Hematopoietic multipotent progenitor cell treated with erythropoietin and hydrocortisone succinate and interleukin-3 and kit ligand, for 8 days (in vitro differentiated cells): ENCODE measurements at places on chromosomes 4 and X.
A peak's percentile ranks its signal among the peaks of the same experiment; 100 is the strongest.

DNA sequence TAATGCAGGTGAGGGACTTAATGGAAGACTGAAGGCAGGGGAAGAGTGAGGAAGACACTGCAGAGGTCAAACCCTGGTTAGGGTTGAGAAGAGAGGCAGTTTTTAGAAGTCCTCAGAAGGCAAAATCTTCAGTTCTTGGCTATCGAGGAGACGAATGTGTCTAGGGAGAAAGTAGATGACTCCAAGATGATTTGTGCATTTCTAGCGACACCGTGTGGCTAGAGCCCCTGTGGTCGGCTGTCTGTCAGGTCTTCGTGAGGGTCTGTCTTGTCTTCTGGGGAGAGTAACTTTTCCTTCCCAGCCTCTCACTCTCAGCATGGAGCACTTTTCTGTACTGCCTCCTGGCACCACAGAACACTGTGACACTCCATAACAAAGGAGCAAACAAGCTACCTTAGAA is 458.1 kb downstream of the STIM2 start:
- DNase-seq = peak; percentile 35

DNA sequence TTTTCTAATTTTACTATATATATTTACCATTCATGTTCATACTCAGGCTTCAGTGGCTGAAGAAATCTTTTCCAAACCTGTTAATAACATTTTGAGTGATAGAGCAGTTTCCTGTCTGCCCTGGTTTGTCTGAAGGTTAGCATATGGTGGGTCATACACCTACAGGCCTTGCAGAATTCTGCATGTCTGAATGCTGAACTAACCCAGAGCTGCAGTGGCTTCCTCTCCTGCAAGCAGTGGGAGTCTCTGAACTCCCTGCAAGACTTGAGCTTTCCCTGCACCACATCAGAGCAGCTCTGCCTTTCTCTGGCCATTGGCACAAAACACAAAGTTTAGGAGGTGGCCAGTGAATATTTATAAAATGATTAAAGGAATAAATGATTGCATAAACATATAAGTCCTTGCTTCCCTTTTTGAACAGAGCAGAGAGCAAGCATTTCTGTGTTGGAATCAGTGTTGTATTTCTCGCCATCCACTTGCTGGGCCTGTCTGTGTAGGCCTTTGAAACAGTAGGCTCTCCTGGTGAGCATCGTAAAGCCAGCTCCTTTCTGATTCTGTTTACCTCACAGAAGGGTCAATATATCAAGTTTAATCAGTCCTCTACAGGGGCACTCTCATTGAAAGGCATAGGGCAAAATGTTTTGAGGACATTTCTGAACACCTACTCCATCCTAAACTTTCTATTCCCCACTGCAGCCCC is 15.0 kb upstream of the UNC5C start:
- DNase-seq = no peak

DNA sequence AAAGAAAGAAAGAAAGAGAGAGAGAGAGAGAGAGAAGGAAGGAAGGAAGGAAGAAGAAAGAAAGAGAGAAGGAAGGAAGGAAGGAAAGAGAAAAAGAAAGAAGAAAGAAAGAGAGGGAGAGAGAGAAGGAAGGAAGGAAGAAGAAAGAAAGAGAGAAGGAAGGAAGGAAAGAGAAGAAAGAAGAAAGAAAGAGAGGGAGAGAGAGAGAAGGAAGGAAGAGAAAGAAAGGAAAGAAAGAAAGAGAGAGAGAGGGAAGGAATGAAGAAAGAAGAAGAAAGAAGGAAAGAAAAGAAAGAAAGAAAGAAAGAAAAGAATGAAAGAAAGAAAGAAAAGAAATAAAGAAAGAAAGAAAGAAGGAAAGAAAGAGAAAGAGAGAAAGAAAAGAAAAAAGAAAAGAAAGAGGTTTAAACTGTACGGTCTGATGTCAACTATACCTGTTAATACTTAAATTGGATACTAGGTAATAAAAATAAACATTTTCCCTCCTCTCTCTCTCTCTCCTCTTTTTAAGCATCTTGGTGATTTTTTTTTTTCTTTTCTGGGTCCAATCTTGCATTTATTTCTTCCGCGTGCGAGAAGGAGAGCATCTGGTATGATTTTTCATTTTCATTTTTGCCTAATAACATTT is 93.8 kb downstream of the CRLF2 start:
- no peak for DNase-seq

GRCh38 chr4:184392316-184392715 is 82.0 kb downstream of the IRF2 start:
- no peak for DNase-seq

GRCh38 chr4:102633100-102633499 is 127.7 kb downstream of the MANBA start:
- no peak for DNase-seq

DNA sequence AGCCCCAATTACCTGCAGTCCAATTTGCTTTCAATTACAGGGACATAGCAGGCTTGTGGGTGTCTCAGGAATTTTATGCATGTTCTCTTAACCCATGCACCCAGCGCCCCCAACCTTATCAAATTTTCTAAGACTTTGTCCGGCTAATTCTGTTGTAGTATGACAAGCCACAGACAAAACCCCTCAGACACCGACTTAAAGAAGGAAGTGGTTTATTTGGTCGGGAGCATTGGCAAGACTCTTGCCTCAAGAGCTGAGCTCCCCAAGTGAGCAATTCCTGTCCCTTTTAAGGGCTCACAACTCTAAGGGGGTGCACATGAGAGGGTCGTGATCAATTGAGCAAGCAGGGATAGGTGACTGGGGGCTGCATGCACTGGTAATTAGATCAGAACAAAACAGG is 28.7 kb upstream of the IL9R start:
- no peak for DNase-seq

DNA sequence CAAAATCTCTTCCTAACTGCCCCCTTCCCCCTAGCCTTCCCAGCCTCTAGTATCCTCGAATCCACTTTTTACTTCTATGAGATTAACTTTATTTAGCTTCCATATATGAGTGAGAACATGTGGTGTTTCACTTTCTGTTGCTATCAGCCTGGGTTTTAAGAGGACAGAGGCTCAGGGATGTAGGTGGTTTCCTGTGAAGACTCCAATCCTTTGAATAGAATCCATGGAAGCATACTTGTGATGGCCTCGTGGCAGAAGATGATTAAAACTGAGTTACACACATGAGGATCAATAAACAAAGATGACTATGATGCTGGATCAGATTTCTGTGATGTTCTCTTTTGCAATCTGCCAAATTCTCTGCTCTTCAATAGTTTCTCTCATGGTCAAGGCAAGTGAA is 29.8 kb downstream of the CD99L2 start:
- DNase-seq = no peak

- no peak for DNase-seq
These were observed 57.2 kb downstream of the FRMPD3 start for GRCh38 chrX:107506596-107507031.

- DNase-seq = no peak
These were observed 140.2 kb upstream of the TBL1X start for GRCh38 chrX:9324676-9325075.

GRCh38 chrX:74784629-74785028 is 140.6 kb downstream of the NEXMIF start:
- no peak for DNase-seq

DNA sequence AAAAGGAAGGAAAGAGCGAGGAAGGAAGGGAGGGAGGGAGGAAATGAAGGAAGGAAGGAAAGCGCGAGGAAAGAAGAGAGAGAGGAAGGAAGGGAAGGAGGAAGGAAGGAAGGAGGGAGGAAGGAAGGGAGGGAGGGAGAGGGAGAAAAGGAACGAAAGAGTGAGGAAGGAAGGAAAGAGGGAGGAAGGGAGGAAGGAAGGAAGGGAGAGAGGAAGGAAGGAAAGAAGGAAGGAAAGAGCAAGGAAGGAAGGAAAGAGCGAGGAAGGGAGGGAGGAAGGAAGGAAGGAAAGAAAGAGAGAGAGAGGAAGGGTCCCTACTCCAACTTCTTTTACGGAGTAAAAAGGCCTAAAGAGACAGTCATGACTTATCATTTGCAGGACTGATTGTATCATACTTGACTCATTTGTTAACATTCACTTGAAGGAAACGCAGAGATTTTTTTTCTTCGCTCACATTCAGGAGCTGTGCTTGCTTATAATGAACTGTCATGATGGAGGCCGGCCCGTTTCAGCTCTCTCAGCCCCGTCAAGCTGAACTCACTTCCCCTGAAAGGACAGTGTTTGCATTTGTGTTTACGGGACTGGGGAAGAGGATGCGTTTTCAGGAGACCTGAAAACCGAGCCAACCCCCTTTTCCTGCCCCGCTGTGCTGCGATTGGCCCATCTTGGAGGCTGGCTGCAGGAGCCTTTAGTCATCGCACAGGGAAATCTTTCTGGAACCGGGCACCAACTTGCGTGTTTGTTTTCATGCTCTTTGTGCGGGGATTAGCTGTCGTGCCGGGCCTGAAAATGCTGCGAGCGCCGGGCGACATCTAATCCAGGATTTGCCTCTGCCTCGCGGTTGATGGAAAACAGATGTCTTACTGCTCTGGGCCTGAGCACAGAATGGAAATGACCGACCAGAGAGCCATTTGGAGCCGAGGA is 17.8 kb downstream of the TRIM2 start:
- no peak for DNase-seq

- DNase-seq = no peak
These were observed 69.8 kb upstream of the TMEM33 start for GRCh38 chr4:41865306-41865980.

DNA sequence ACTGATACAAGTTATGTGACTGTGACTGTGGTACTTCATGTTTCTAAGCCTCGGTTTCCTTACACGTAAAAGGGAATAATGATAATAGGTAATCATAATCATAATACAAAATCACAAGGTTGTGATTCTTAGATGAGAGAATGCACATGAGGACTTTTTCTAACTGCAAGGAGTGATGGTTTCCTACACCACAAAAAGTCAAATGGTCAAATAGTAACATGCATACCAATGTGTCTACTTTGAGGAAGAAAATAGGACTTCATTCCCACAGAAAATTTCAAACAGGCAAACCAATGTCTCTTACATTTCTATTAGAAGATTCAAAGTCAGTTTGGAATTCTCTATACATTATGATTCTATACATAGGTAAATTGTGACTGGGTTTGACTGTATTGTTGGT is 368.7 kb upstream of the FTHL17 start:
- DNase-seq = no peak

DNA sequence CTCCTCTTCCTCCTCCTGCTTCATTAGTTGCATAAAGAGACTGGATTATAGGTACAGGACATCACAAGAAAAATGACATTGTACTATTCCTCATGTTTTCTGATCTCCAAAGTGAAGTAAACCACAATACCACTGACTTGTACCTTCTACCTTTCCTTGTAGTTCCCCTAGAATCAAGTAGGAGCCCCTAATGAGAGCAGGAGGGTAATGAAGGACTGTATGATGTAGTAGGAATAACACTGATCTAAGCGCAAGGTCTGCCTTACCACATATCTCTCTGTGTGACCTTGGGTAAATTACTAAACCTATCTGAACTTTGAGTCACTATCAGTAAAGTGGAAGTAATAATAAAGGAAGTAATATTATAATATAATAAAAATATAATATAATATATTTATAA is 3.6 kb downstream of the VSIG4 start:
- DNase-seq = no peak

- DNase-seq = peak; percentile 12
These were observed 22.1 kb upstream of the NDST3 start for GRCh38 chr4:118012142-118012541.

GRCh38 chrX:139844163-139844562 is 88.7 kb downstream of the ATP11C start:
- DNase-seq = no peak

- no peak for DNase-seq
These were observed 92.9 kb upstream of the MSX1 start for GRCh38 chr4:4766564-4766963.

DNA sequence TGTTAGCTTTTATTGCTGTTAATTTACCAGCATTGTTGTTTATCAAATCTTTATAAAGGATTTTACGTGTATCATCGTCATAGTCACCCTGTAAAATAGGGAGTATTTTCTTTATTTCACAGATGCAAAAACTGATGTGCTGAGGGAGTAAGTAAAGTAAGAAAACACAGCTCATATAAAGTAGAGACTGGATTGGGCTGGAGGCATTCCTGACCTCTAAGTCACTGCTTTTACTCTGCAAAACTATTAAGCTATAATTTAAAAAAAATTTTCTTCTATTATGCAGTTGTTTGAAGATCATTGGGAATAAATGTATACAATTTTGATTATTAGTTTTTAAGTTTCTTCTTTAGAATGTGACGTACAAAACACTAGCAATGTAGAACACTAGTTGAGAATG is 45.9 kb downstream of the NUDT6 start:
- no peak for DNase-seq

DNA sequence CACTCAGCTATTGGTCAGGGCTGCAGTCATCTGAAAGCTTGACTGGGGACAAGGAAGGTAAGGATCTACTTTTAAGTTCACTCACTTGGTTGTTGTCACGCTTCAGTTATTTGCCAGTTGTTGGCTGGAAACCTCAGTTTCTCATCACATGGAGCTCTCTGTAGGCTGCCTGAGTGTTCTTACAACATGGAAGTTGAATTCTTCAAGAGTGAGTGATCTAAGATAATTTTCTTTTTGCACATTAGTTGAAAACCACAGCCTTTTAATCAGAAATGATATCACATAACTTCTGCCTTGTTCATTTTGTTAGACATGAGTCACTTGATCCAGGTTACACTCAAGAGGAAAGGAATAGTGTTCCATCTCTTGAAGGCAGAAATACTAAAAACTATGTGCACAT is 552.7 kb downstream of the RAPGEF2 start:
- no peak for DNase-seq

DNA sequence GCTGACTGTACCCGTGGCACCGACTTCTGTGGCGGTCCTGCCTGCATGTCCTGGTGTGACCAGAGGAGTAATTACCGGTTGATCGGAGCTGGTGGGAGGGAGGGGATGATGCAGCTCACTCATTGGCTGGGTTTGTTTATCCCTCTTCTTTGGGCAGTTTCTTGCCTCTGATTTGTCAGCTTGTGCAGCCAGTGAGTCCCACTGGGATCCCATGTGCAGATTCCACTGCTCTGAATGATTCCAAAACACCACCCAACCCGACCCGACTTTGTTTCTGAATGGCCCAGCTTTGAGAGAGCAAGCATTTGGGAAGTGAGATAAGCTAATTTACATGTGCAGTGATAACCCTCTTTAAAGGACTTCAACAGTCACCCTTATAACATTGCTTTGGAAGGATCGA is 13.8 kb downstream of the FHDC1 start:
- DNase-seq = peak; percentile 35

DNA sequence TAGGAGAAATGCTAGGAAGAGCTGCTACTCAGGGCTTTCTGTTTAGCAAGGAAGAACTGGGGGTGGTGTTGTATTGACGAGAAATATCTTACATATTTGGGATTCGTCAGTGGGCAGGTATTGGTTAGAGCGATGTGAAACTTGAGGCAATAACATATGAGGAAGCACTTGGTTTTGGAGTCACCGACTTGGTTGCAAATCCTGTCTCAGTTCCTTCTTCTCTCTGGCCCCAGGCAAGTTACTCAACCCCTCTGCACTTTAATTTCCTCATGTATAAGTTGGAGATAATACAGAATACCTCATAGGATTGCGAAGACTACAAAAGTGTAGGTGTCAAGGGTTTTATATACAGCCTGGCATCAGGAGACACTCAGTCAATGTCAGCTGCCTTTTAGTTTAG is 34.1 kb downstream of the GPAT3 start:
- DNase-seq = no peak
